ENCODE measurements at places on chromosomes 7 and 10.

DNA sequence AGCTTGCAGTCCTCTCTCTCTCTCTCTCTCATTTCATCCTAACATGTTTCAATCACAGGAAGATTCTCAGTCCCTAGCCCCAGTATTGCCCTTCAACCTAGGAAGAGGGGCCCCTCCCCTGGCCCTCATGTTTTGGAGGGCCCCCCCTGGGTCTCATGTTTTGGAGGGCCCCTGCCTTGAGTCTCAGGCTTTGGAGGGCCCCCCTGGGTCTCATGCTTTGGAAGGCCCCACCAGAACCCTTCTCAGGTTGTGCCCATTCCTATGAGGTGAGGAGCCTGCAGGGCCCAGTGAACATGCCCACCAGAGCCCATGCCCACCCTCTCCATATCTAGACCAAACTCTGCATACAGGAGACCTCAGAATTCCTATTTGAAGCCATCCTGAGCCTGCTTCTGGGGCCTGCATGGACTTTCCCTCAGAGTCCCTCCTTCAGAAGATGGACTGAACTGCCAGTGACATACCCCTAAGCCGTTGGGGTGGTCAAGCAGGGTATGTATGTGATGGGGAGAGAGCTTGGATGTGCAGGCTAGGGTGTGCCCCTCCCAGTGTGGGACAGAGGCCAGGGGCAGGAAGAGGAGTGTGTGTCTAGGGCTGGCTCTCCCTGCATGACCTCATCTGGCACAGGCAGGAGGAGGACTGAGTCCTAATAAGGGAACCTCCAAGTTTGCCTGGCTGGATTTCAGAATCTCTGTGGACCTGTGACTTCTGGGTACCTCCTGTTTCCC lies 8.1 kb upstream of the VDAC2 start:
- DNase-seq = peak; percentile 66

GRCh38 chr10:6171881-6172695 lies 30.6 kb upstream of the PFKFB3 start:
- DNase-seq = no peak

DNA sequence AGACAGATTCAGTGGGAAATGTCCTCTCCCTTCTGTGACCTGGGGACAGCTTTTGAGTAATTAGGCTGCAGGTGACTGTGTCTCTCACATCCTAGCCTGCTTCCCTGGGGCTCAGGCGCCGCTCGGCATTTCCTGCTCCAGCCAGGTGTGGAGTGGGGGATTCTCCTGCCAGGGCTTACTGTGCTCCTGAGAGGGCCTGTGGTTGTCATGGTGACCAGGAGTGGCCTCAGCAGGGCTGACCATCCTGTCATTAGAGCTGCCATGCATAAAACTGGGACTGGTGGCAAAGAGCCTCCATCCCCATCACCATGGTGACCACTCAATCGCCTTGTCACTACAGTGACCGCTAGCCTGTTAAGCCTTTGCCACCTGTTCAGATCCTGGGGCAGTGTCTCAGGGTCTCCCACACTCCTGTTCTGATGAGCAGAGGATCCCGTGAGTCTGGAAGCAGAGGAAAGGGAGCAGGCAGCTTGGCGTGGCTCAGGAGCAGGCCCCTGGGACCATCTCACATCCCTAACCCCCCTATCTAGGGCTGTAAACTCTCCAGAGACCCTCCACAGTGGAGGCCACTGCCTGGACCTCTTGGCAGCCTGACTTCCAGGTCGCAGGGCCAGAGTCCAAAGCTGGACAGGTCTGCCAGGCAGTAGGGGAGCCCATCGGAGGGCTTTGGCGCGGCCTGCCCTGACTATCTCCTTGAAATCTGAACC lies at the start of gene GCK:
Gene GCK, minus strand, starts transcription at position 154 of the 707 bp plus-strand sequence. CDS start 486 bp downstream, outside the sequence.
- DNase-seq = no peak

GRCh38 chr10:50874723-50875122 lies 10.7 kb downstream of the A1CF start:
- DNase-seq = no peak

- DNase-seq = no peak
Measured at GRCh38 chr10:133349577-133350011, 2.4 kb downstream of the PRAP1 start.

DNA sequence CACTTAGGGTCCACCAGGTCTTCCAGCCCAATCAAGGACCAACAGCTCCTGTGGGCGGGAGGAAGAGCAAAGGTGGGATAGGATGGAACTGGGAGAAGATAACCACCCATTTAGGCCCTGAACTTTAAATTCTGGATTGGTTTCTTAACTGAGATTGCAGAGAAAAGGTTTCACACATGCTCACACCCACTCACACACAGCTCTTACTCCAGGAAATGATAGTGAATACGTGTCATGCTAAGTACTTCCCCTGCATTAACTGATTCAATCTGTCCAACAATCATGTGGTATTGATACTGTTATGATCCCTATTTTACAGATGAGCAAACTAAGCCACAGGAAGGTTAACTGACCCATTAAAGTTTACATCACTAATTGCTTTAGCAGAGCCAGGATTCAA lies 4.6 kb upstream of the CYP3A4 start:
- no peak for DNase-seq

DNA sequence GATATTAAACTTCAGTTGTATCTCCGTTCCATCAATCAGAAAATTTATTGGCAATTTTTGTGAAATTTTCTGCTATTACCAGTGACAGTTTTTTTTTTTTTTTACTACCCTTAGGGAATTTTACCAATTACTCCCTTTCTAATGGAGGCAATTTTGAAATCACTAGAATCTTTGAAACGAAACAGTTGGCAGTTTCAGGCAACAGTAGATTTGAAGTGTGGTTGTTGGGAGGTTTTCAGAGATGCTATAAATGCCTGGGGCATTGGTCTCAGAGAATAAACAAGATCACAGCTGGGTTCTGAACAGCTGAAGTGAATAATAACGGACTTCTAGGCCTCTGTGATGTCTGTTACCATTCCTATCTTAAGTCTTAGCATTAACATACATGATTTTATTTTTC lies 535.9 kb upstream of the POT1 start:
- no peak for DNase-seq

DNA sequence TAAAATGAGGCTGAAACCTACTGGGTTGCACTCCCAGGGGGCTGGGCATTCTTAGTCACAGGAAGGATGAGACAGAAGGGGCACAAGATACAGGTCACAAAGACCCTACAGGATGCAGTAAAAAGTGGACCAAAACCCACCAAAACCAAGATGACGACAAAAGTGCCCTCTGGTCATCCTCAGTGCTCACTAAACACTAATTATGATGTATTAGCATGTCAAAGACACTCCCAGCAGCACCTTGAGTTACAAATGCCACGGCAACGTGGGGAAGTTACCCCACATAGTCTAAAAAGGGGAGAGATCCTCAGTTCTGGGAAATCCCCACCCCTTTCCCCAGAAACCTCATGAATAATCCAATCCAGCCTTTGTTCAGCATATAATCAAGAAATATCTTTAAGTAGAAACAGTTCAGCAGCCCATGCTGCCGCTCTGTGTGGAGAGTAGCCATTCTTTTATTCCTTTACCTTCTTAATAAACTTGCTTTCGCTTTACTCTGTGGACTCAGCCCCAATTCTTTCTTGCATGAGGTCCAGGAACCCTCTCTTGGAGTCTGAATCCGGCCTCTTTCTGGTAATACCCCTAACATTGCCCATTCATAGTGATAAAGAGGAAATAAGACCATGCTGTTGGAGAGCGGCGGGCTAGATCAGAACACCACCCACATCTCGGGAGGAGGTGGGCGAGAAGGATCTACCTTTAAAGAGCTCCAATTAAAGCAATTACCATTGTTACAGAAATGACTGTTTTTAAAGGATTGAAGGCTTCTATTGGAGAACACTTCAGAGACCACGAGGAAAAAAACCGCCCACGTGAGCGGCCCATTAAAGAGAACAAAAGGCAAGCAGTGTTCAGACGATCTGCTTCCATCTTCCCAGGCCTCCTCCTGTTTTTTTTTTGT lies 170.9 kb downstream of the USP6NL start:
- DNase-seq = no peak

GRCh38 chr7:112770051-112770450 lies 20.1 kb downstream of the TMEM168 start:
- DNase-seq = no peak

DNA sequence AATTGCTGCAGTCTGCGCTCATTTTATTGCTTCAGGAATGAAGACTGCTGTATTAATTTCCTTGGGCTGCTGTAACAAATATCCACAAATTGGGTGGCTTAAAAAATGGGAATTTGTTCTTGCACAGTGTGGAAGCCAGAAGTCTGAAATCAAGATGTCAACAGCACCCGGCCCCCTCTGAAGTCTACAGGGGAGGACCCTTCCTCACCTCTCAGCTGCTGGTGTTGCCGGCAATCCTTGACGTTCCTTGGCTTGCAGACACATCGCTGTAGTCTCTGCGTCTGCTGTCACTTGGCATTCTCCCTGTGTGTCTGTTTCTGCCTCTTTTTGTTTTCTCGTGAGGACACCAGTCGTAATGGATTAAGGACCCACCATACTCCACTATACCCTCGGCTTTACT lies 166.2 kb downstream of the PTPN20 start:
- DNase-seq = no peak

- no peak for DNase-seq
Measured at GRCh38 chr10:33211106-33211878, 123.2 kb downstream of the NRP1 start.

DNA sequence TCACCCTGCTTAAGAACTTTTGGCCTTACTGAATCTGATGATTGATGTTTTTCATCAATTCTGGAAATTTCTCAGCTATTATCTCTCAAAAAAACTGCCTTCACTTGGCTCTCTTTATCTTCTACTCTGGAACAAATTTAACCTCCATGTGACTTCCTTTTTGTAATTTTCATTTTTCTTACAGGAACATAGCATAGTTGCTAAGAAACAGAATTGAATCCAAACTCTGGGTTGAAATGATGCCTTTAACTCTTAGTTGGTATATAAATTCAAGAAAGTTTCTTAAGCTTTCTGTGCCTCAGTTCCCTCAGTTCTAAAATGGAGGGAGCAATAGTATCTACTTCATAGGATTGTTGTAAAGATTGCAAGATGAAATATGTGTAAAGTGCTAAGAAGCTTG lies 19.8 kb downstream of the GPR141 start:
- no peak for DNase-seq

DNA sequence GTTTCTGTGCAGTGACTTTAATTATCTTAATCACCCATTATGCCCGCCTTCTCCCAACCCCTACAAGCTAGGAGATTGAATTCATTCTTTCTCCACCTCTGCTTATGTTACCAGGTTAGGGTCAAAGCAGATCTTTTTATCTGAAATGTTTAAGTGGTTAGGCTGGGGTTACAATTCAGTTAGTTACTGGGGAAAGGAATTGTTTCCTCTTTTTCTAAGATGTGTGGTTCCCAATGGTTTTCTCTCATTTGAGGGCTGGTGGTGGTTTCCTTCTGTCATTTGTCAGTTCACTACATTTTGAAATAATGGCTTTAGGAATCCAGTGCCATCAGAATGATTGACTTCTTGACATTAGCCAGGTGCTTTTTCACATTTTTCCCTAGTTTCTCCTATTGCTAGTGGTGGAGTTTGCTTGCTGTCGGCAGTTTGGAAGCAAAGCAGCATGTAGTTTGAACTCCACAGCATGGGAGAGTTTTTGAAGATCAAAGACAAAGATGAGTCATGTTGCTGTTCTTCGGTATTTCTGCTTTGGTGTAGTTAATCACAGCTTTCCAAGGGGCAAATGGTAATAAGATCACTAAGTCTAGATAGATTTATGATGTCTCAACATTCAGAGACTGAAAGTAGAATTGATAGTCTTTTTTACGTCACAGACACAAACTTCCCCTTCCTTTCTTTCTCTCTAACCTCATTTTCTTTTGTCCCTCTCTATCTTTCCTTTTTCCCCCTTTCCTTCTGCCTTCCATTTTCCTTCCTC lies 168.2 kb downstream of the SND1 start:
- DNase-seq = no peak

DNA sequence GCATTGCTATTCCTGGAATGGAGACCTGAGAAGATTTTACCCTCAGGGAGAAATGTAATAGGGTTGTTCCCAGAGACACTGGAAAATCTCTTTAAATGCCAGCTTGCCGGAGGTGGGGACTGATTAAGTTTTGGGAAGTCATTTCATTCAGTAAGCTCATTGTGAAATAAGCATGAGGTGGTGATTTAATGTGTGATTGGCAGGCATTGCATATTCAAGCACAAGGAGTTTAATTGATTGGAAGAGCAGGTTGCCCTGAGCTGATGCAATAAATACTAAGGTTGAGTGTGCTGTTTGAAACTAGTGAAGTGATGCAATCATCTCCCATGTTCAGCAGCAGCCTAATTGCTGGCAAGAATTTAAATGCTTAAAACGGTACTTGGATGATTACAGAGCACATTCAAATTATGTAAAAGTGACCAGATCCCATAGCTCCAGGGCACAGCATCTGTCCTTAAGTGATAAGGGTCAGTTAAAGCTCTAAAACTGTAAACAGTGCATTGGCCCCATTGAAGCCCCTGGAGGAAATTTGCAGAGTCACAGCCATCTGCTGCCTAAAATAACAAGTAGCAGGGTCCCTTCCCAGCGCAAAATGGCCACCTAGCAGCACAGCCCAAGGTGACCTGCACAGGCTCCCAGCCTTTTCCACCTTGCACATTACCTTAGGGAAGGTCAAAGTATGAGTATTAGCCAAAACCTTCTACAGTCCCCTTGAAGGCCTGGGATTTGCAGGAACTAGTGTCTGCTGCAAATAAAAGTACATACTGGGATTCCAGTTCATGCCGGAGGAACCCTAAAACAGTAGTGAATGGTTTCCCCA lies 92.1 kb downstream of the CCDC71L start:
- no peak for DNase-seq

DNA sequence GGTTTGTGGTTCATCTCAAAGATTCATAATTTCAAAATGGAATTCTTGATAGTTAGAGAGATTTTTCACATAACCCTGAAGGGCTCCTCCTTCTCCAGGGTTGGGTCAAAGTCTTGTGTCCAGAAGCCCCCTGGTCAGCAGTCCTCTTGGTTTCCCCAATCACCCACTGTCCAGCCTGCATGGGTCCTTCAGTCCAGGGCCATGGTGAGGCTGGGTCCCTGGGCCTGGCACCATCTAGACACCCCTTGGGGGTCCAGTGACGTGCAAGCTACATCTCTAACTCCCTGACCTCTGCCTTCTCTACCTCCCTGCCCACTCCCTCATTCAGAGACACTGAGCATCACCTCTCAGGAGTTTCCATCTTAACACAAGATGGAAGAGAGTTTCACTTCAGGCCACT lies 26.1 kb downstream of the ANXA8 start:
- DNase-seq = no peak
